ENCODE measurements at places on chromosomes 5 and 9.
A peak's percentile ranks its signal among the peaks of the same experiment; 100 is the strongest.

- DNase-seq, result no peak
Measured at GRCh38 chr5:107470295-107470582, 200.5 kb downstream of the EFNA5 start.

DNA sequence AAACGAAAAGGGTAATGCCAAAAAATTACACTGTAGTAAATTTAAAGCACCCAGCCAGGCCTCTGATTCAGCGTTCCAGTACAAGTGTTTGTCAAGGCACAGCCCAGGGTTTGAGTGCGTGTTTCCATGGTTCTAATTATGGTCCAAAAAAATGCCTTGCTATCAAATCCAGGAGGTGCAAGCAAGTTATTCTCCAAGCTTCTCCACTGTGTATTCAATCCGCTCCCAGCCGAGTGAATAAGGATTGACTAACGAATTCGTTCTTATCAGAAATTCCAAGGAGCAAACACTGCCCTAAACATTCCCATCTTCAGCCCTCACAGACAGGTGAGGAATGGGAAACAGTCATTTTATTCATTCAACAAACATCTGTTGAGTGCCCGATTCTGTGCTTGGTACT is 103.3 kb upstream of the WWC1 start:
- DNase-seq, result no peak

- peak; percentile 80 for DNase-seq
Measured at GRCh38 chr9:113526841-113527240, 63.3 kb downstream of the RGS3 start.

DNA sequence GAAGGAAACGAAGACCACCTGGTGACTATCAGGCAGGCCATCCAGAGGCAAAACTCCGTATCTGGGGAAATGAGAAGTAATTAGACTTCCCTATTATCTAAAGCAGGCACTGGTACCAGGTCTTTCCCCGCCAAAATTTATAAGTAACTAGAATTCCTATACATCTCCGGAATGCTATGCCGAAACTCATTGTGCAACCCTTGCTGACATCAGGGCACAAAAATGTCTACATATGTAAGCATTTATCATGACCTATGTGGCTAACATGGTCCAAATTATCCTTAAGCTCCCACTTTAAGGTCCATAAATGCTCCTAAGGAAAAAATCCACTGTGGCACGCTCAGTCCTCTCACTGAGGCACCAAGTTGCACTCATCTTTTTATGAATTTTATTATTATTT is 17.8 kb downstream of the ACTL7B start:
- DNase-seq, result no peak

DNA sequence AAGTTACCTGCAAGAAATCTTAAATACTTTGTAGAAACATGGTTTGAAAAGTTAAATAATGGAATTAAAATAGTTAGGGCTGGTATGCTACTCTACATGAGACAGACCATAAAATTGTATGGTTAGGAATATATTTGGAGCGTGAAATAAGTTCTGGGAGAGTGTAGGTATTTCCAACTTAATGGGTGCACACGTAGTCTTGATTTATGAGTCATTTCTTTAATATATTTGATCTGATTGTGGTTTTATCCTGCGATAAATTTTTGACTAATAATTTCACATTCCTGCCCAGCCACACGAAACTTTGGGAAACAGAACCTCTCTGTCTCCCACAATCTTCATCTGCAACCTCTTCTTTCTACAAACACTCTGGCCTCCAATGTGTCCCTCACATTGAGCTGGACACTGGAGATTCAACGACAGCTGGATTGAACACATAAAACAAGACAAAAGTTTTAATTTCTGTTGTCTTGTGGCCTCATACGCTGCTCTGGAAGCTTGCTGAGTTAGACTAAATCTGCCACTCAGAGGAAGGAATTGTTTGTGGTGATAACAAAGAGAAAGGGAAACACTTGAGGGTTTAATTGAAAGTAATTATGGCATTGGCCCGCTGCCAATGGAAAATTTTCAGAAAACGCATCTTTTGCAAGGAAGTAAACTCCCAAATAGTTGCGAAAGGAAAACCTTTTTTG is 201.8 kb upstream of the ZNF608 start:
- DNase-seq, result peak; percentile 3

GRCh38 chr5:142803428-142804125 is 33.4 kb downstream of the ARHGAP26 start:
- no peak for DNase-seq

GRCh38 chr9:98992885-98993569 is 49.3 kb downstream of the COL15A1 start:
- no peak for DNase-seq

- DNase-seq, result no peak
Measured at GRCh38 chr5:78527925-78528324, 120.6 kb downstream of the LHFPL2 start.

GRCh38 chr5:9716838-9717281 is 86.7 kb upstream of the TAS2R1 start:
- no peak for DNase-seq

GRCh38 chr5:153237671-153238332 is 252.7 kb upstream of the GRIA1 start:
- no peak for DNase-seq

DNA sequence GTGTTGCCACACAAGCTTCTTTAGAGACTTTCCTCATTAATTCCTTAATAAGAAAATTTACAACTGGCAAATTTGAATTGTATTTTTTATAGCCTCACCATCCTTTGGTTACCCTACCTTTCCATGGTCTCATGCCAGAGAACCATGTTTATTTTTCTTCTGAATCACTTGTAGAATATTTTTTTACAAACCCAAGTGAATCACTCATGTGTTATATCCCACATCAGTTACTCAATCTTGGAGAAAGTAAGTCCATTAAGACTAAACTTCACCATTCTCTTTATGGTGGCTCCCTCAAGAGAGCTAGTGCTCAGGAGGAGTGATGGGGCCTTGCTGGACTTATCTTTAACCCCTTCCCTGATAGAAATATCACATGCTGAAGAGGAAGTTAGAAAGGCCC is 128.9 kb downstream of the SUSD1 start:
- DNase-seq, result no peak

DNA sequence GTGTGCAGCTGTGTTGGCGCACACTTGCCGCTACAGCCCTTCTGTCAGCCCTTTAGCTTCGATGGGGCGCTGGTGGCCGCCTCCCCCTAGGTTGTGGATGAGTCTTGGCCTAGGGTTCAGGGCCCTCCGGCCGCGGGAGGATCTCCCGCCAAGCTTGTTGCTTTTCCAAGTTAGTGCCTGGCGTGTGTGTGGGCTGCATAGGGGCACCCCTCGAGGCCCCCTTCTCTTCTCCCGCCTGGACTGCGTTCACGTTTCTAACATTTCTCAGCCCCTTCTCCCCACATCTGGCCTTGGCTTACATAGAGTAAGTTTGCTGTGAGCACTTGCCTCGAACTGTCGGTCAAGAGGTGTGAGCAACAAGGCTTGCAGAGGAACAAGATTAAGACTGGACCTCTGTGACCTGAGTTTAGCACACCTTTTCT is 413 bp upstream of the OXCT1 start:
- DNase-seq, result no peak

GRCh38 chr5:40585537-40586267 is 94.0 kb upstream of the PTGER4 start:
- no peak for DNase-seq

DNA sequence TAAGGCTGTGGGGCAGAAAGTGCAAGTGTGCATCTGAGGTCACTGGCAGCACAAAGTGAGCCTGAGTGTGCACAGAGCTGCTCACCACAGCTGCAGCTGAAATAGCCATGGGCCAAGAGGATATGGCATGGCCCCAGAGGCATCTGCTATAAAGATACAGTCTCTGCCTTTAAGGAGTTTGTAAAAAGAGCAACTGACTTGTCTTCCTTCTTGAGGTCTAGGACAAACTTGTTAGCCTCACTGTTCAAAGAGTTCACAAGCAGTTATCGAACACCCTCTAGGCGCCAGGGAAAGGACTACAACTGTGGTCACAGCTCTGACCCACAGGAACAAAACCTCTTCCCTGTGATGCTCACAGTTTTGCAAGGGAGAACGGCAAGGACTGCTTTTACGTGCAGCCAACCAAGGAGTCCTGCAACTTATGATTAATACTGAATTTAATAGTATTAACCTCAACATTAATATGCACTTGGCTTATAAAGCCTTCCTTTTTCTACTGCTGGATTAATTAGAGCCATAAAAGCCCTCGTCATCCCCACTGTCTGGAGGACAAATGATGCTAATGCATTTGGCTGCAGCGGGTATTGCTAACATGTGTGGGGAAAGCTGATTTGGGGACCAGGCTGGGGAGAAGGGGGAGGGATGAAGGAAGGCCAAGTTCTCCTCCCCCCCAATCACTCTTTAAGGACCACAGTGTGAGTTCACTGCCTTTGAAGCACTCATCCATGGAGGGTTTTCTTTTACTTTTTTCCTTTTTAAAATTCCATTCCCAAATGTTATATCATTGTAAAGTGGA is 189.8 kb upstream of the TRIM32 start:
- DNase-seq, result no peak

DNA sequence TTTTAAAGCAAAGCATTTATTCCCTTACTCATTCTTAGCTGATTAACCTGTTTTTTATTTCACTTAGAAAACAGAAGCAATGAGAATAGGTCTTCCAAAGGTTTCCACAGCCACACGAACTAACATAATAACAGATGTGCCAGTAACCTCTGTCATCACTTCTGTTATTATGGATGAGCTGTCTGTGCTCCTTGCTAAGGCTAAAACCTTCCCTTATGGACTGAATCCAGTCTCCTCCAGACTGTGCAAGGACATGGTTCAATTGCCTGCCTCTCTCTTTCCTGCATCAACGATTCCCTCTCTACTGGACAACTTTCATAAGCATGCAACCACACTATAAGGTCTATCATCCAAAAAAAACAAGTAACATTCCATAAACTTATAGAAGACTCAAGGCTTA is 1446.2 kb downstream of the MAT2B start:
- no peak for DNase-seq

DNA sequence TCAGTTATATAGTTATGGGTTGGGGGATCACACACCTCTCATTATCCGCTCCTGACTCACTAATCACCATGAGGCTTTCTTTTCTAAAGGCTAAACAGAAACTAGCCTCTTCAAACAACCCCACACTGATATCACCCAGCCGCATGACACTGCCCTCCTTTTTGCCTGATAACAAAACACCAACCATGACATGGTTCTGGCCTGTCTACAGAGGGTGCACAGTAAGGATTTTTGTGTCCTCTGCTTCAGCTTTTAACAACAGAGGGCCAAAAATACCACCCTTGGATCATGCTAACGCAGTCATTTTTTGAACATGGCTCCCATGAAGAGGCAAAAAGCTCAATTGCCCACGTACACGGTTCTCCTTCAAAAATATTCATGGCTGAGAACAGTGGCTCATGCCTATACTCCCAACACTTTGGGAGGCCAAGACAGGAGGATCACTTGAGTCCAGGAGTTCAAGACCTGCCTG is 4.0 kb downstream of the CMBL start:
- DNase-seq, result no peak

GRCh38 chr5:172347496-172348052 is 64.0 kb upstream of the UBTD2 start:
- DNase-seq, result no peak

DNA sequence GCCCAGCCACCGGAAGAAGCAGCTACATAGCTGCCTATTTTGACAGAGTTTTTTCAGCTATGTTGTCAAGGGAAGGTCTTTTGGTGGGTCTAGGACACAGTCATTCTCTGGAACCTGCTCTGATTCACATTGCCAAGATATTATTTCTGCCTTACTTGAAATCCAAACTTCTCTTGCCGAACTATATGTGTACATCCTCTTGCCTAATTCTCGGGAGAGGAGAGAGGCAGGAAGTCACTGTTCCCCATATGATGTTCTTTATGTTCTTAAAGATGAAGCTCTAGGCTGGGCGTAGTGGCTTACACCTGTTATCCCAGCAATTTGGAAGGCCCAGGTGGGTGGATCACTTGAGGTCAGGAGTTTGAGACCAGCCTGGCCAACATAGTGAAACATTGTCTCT is 8.6 kb downstream of the TMEM252 start:
- DNase-seq, result no peak

- no peak for DNase-seq
Measured at GRCh38 chr5:56552612-56553268, 262.6 kb upstream of the MAP3K1 start.

- no peak for DNase-seq
Measured at GRCh38 chr5:168317096-168317520, 25.7 kb downstream of the WWC1 start.

DNA sequence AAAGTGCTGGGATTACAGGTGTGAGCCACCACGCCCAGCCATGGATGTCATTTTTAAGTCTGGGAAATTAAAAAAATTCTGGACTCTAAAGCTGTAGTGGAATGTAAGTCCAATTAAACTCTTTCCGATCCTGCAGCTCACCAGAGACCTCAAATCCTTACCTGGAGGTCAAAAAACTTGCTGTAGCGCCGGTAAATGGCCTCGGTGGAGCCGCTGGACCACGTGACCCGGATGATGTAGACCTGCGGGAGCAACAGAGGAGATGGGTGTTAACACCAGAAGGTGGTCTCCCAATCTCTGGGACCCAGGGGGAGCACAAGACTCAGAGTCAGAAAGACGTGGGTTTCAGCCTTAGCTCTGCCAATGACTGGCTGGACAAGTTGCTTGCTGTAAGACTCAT is 32.1 kb downstream of the SH3PXD2B start:
- DNase-seq, result no peak

All from thyroid gland (tissue), 4 donors.